Activated naive CD4-positive, alpha-beta T cell treated with Interleukin-2 at 50 U/mL for 16 hours (primary cell): ENCODE measurements at places on chromosomes 6 and 20.

DNA sequence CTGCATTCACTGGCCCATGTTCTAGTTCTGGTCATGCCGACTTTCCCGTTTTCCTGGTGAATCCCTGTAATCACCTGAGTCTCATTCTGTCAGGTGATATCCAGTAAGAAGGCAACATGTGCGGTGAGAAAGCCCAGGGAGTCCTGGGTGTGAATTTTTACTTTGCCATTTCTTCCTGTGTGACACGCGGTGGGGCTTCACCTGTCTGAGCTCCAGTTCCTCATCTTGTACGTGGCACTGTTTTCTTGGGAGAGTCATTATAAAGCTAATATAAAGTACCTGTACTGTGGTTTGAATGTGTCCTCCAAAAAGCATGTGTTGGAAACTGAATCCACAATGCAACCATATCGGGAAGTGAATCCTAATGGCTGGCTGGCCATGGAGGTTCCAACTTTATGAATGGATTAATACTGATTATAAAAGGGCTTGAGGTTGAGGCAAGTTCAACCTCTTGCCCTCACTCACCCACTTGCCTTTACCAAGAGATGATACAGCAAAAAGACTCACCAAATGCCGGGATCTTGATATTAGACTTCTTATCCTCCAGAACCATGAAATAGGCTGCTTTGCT is 5.1 kb downstream of the HLA-E start:
- DNase-seq = no peak

DNA sequence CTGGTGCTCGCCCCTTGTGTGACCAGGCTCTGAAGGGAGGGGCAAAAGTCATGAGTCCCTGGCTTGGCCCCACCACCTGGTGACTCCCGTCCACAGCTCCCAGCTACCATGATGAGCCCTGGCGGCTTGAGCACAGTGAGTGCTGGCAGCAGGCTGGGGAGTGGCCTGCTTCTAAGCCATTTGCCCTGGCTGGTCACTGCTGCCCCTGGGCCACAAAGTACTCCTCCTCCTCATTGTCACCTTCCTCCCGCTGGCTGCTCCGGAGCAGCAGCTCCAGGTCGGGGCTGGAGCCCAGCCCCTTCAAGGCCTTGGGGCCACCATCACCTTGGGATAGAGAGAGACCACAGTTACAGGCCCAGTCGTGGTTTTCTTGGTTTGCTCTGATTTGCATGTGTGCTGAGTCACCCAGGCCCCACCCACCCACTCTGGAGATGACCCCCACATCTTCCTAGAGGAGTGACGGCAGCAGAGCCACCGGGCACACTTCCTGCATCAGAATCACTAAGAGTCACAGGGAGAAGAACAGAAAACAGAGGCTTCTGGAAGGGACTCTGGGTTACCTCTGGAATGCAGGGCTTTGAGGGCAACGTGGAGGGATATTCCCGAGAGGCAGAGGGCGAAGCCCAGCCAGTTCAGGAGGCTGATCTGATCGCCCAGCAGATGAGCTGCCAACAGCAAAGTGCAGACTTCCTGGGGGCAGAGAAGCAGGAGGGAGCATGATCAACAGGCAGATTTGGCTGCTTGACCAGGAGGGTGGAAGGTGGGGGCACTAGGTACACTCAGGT is 42.1 kb upstream of the CDH22 start:
- DNase-seq = no peak

DNA sequence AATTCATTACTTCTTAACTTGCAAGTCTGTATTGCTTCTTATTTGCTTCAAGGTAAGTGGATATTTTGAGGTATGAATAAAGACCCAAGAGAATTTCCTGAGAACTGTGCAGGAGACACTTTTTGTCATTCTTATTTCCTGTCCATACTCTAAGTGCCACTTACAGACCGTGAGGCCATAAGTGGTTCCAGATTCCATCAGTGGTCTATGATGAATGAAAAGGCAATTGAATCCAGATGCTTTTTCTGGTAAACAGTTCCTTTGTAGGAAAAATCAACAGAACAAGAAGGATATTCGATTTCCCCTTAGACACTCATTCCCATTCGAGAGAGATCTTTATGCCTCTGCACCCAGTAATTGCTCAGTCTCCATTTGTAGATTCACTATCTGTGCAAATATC is 58.3 kb upstream of the PDE10A start:
- no peak for DNase-seq

GRCh38 chr6:135703621-135704020 is 147.9 kb upstream of the PDE7B start:
- peak; percentile 4 for DNase-seq

- DNase-seq = no peak
These were observed 43.4 kb upstream of the FABP7 start for GRCh38 chr6:122736163-122736562.

- DNase-seq = no peak
These were observed 36.4 kb upstream of the UTRN start for GRCh38 chr6:144248476-144249301.

DNA sequence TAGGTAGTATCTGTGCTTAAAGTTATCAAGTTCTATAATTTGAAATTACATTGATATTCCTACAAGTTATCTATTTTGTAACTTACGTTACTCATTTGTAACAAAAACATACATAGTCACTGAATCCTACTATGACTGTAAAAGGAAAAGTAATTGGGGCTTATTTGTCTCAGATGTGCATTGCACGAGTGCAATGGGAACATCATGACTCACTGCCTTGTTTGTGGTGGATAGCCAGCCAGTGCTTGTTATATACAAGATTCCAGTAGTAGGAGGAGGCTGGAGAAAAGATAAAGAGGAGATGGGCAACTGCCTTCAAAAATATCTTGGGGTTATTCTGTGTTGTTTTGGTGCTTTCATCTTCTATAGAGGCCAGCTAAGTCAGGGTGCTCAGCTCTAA is 164.1 kb downstream of the RNF144B start:
- DNase-seq = no peak

DNA sequence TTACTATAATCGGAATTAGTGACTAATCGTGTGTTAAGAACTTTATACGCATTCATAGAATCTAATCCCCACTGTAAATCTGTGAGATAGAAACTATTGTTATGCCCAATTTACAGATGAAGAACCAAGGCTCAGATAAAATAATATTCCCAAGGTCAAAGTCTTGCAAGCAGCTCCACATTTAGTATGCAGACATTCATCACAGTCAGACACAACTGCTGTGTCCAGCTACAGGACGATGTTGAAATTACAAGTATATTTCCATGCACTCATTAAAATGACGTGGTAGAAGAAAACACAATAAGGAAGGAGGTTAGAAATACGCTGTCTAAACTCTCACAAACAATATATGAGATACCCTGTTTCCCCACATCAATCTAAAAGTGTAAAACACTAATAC is 82.5 kb downstream of the PREX1 start:
- no peak for DNase-seq

DNA sequence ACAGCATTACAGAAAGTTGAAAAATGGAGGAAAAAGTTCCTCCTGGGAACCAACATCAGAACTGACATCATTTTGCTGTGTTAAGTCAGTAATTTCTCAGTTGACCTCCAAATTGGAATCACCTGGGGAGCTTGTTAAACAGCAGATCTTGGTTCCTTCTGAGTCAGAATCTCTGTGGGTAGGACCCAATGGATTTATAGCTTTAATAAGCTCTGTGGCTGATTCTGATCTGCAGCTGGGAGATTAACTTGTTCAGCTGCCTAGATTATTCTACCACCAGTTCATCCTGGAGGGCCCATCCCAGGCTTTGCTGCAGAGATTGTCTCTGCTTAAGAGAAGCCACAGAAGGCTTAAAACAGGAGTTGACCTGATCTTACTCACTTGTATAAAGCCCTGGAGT is 90.7 kb upstream of the POPDC3 start:
- no peak for DNase-seq

DNA sequence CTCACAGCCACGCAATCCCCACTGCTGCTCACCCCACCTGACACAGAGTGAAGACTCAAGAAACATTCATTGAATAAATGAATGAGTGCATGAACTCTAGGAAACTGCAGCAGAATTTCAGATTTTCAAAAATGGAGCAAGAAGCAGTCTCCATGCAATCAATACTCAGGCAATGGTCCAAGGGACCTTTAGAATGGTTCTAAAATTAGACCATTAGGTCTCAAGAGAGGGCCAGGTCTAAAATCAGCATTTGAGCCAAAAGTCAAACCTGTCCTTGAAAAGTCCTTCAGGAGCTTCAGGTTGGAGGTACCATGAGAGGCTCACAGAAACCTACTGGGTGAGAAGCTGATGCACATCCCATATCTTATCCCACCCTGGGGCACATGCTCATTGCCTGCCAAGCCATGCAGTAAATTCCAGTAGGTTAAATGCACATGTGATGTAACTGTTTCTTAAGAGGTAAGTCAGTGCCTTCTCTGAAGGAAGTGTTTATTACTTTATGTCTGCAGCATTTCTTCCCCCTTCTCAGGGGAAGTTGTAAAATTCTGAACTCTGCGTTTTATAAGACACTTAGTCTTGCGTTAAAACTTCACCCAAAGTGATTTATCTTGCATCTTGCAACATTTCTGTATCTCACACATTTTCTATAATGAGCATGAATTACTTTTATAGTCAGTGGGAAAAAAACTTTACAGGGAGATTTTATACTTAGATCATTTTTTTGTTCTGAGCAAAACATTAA is 126.6 kb downstream of the ADAT2 start:
- DNase-seq = no peak

GRCh38 chr6:56314683-56315523 is 67.5 kb upstream of the COL21A1 start:
- no peak for DNase-seq

DNA sequence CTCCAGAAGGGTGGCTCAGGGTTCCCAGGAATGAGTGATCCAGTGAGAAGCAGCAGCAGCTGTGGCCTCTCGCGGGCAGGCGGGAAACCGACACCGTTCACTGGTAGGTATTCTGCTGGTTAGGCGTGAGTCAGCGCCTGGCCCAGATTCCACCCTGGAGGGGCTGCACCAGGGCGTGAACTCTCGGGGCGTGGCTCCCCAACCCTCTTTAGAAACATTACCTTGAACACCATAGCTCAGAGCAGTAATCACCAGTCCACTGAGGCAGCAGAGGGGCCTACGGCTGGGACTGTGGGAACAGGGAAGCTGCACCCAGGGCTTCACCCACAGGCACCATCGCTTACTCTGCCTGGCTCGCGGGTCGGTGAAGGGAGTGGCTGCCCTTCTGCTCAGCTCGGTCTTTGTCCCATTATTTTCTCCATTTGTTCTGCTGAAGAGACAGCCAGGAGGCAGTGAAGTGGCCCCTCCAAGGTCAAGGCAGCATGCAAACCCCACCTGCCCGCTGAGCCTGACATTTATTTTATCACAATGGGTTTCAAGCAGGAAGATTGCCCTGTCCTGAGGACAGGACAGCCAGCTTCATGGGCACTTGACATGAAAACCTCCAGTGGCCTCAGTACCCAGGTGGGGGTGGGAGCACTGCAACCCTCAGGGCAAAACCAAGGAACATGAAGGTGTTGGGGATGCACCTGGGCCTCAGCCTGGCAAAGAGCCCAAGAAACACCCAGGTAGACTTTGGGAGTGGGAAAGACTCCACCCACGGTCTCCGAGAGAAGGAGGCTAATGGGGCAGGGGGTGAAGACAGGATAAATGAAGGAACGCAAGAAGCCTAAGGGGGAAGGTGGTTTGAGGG is 51.0 kb upstream of the CD93 start:
- DNase-seq = no peak

DNA sequence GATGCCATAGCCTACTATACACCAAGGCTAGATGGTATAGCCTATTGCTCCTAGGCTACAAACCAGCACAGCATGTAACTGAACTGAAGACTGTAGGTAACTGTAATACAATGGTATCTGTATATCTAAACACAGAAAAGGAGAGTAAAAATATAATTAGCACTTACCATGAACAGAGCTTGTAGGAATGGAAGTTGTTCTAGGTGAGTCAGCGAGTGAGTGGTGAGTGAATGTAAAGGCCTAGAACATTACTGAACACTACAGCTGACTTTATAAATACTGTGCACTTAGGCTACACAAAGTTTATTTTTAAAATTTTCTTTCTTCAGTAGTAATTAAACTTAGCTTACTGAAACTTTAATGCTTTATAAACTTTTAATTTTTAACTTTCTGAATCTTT is 129.5 kb downstream of the BTBD9 start:
- no peak for DNase-seq

DNA sequence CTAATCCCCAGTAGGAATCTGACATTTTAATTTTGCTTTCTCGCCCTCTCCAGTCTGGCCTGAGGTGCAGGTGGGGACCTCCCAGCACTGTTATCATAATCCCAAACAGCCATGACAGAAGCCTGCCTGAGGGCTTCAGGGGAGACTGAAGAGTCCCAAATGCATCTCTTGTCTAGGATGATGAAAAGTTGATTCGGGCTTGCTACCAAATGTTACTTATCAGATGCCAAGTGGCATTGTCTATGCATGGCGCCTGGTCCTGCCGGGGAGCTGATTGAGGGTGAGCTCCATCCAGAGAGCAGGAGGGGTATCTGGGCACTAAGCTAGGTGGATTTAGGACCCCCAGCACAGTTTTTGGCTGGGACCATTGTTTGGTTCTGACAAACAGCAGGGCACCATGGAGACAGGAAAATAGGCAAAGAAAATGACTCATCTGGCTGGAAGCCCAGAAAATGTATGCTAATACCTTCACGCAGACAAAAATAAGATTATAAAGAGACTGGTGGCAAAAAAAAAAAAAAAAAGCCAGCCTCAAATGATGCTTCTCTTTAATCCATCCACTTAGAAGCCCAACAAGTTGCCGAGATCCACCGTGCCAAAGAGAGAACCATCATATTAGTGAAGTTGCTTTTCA is 513.7 kb upstream of the SULF2 start:
- DNase-seq = no peak

DNA sequence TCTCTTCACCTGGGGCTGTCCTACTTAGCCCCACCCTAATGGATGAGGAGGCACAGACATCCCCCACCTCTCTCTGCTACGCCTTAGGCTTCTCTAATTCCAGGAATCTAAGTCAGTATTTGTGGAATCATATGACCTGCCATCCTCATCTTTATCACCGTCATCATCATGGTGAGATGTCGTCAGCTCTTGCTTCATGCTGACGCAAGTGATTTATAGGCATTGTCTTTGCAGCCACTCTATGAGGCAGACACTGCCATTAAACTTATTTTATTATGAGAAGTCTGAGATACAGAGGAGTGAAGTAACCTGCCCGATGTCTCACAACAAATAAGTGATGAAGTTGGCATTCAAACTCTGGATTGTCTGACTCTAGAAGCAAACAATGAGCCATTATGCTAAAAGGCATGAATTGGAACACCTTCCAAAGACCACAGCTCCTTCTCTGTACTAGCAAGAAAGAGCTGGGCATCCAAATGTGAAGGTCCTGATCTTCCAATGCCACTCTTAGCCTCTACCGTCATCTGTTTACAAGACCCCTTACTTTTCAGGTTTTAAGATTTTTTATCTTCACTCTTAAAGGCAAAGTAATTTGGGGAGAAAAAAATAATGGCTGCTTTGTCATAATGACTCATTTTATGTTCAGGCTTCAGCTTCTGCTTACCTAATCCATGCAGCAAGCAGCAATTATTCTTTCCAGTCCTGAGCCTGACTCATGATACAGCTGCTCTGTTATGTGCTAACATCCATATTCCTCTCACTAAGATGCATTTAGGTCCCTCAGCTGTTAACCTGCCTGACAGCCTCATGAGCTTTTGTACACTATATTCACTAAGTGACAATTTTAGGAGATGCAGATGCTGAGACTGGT is 113.7 kb upstream of the BCLAF1 start:
- no peak for DNase-seq

GRCh38 chr6:157625764-157626163 is 197.3 kb upstream of the SNX9 start:
- DNase-seq = no peak

- DNase-seq = no peak
These were observed 485.6 kb upstream of the SYNCRIP start for GRCh38 chr6:86128130-86128814.
